Caco-2 (cell line): ENCODE measurements at places on chromosomes 16 and 17.

GRCh38 chr16:54926166-54926838 is 4.4 kb upstream of the IRX5 start:
- DNase-seq: no peak

DNA sequence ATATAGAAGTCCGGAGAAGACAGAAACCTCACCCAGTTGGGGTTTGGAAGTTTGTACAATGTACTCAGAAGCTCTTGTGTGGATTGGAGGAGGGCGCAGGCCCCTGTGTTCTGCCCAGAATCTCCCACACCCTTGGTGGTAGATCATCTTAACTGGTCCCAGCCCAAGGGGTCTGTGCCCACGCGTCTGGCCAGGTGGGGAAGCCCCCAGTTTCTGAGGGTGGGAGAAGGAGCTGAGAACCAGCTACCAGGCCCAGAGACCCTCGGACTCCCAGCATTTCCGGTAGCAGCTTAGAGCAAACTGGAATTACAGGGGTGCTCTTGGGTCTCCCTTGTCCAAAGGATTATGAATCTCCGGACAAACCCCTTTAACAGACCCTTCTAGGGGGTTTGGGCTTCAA is 2.3 kb upstream of the PPP1R9B start:
- DNase-seq: no peak

- DNase-seq: no peak
Measured at GRCh38 chr17:57506774-57507127, 238.3 kb downstream of the CCDC182 start.

- DNase-seq: no peak
Measured at GRCh38 chr17:80102664-80103448, 1.5 kb downstream of the GAA start.

DNA sequence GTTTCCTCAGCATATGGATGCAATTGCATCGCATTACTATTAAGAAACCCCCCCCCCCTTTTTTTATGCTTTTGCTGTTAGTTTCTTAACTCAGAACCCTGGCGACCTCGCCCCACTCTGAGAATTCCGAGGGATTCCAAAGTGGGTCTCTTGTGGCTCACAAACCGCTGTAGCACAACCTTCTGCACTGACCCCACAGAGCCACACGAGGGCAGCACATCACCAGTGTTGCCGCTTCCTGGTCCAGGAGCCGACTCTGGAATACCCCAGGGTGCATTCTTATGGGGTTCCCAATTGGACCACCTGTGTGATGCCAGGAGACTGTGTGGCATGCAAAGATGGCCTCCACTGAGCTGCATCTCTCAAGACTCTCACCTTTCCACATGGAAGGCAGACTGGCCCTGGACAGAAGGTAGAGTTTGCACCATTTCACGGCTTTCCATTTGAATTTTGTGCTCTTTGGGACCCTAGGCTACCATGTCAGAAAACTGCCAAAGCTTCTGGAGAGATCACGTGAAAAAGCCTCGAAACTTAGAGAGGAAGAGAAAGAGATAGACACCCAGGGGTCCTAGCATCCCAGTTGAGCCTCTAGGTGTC is 432.7 kb upstream of the ASIC2 start:
- DNase-seq: peak; percentile 48

- no peak for DNase-seq
Measured at GRCh38 chr17:17714261-17714866, 33.1 kb downstream of the RAI1 start.

GRCh38 chr17:27549251-27549893 is 81.6 kb upstream of the LGALS9 start:
- no peak for DNase-seq

DNA sequence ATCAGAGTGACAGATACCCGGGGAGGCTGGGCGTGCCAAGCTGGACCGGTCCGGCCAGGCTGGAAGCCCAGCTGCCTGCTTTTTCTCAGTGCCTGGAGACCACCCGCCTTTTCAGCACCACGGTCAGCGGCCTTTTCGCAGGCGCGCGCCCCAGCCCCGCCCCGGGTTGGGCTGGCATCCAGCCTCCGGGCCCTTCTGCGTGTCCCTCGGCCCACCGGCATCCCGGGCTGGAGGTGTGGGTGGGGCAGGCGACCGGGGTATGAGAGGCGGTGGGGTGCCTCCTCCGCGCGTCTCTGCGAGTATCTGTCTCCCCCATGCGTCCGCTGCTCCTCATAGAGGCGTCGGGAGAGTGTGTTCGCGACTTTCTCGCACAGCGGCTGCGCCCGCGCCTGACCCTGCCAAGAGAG is 102.5 kb downstream of the MRM1 start:
- peak; percentile 85 for DNase-seq

GRCh38 chr17:27486741-27487140 is 30.5 kb downstream of the KSR1 start:
- no peak for DNase-seq

DNA sequence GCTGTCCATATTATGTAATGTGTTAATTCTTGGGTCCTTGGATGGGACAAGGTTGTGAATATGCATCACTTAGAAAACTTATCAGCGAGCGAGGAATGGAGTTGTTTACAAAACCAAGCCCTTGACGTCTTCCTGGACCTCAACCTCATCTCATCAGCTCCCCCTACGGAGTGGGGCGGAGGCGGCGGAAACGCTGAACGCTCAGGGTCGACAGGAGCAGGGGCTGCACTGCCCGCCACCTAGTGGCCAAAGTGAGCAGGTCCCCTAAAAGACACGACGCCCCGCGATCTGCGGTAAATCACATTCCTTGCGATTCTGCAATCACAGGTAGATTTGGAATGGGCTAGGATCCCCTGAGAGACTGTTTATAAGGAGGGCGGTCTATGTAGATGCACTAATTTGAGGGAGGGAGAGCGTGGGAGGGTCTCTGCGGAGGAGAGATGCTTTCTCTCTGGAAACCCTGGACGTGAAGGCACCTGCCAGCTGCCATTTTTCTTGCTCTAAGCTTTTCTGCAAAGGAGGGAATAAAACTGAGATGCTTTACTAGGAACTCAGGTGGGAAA is 5.4 kb upstream of the ICAM2 start:
- peak; percentile 87 for DNase-seq

DNA sequence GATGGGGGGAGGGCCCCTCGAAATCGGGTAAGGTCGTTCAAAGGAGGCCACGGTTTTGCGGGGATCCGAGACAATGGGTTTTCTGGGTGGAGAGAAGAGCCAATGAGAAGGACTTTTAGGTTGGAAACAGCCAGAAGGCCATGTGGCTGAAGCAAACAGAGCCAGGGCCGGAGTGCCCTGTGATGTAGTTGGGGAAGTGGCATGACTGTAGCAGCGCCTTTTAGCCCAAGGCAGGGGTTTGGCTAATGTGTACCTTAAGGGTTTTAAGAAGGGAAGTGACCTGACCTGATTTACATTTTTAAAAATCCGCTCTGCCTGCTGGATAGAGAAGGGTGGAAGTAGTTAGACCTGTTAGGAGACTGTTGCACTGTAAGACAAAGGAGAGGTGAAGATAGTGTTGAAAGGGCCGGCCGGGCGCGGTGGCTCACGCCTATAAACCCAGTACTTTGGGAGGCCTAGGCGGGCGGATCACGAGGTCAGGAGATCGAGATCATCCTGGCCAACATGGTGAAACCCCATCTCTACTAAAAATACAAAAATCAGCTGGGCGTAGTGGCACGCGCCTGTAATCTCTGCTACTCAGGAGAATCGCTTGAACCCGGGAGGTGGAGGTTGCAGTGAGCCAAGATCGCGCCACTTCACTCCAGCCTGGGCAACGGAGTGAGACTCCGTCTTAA is 1.0 kb downstream of the LYRM1 start:
- peak; percentile 79 for DNase-seq

- DNase-seq: no peak
Measured at GRCh38 chr16:17757808-17758207, 287.0 kb upstream of the XYLT1 start.

DNA sequence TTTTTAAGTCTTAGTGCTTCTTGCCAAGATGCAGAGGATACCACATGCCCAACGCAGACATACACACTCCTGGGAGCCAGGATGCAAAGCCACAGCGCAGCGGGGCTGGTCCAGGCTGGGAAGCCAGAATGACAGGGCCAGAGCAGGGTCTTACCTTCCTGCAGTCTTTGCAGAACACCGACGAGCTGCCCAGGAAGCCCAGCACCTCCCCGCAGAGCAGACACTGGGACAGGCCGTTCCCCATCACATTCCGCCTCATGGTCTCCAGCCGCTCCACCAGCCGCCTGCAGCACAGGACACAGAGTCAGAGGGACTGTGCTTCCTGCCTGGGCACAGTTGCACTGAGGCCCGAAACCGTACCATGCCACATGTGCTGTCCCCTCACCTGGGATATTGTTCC is 33.3 kb downstream of the RPH3AL start:
- DNase-seq: no peak

DNA sequence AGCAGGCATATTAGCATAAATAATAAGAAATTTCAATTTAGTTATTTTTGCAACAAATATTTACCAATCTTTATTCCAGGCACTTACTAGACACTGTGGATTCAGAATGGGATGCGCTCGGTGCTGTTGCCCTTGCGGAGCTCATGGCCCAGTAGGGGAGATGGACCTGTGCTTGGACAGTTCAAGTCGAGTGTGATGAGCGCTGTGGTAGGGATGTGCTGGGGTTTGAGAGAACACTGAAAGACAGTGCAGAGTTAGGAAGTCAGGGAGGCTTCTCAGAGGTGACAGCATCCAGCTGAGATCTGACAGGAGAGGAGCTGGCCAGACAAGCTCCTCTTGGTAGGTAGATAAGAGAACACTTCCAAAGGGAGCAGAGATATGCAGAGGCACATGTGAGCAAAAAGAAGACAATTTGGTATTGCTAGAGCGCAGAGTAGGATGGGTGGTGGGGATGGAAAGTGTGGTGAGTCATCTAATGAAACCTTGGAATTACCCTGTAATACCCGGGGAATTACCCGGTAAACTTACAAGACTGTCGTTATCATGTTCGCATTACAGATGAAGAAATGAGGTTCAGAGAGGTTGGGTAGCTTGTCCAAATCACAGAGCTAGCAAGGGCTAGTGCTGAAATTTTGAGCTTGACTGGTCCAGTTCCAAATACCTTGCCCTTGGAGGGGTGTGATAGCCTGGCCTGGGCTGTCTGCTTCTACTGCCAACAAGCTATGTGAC is 298.1 kb upstream of the N4BP1 start:
- no peak for DNase-seq

DNA sequence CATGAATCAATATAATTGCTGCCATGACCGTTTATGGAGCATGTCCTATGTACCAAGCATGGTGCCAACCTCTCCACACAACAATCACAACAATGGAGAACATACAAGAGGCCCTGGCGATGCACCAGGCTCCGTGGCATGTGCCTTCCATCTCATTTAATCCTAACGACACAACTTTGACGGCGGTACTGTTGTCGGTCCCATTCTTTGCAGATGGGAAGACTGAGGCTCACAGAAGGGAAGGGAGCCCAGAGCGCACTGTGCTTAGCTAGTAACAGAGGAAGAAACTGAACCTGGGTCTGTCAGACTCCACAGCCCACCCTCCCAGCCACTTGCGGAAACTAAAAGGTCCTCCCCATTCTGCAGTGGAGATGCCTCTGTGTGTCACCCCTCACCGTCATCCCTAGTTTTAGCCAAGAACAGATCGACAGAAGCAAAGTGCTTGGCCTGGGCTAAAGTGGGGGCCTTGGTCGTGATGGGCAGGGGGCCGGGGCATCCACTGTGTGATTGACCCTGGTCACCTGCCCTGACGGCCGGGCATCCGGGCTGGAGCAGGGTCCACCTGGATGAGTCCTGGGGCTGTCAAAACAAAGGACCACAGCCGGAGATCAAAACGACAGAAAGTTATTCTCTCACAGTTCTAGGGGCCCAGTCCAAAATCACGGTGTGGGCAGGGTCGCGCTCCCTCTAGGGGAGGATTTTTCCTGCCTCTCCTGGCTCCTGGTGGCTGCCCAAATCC is 183.9 kb downstream of the C16orf95 start:
- no peak for DNase-seq
